ENCODE measurements at places on chromosomes 5 and 9. TPM values are rescaled to one million over a fixed set of nuclear protein-coding genes. Genes with fewer than 3 reads are reported as not detected.

DNA sequence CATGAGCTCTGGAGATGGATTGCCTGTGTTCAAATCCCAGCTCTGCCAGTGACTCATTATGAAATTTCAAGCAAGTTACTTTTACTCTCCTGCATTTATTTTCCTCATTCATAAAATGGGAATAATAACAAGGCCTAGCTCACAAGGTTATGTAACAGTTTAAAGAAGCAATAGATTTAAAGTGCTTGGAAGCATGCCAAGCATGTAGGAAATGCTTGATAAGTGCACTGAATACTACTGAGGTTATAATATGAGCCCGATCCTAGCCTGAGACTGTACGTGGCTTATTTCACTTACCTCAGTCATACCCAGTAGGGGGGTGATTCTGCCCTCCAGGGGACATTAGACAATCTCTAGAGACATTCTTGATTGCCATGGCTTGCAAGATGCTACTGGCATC, 734.1 kb upstream of the WWC1 start:
- H3K27ac ChIP-seq, result no peak overlapping the region
- H3K4me1 ChIP-seq, result no peaks in the 10 kb centered on the region
- H3K4me3 ChIP-seq, result no peak overlapping the region
- no peaks in the 10 kb centered on the region for H3K27me3 ChIP-seq
- H3K36me3 ChIP-seq, result no peaks in the 10 kb centered on the region
- no peak for DNase-seq

- no peak for DNase-seq
- no peaks in the 10 kb centered on the region for H3K36me3 ChIP-seq
- no peak overlapping the region for H3K4me3 ChIP-seq
- no peak overlapping the region for H3K27ac ChIP-seq
- no peaks in the 10 kb centered on the region for H3K27me3 ChIP-seq
Observed at GRCh38 chr9:16221366-16221765, 649.1 kb downstream of the BNC2 start.

DNA sequence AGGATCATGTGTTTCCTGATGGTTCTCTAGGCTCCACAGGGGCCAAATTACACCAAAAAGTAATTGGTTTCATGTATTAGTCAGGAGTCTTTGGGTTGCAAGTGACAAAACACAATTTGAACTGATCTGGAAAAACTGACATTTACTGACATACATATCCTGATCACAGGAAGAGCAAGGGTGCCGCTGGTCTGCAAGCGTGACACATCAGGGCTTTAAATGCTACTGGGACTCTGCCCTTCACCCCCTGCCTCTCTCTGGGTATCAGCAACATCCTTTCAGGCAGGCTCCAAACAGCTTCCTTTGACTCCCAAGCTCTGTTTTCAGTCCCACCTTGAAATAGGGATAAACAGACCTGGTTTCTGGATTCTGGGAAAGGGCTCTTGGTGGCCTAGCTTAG, 197.5 kb downstream of the PALM2AKAP2 start:
- H3K27ac ChIP-seq, result no peak overlapping the region
- H3K4me1 ChIP-seq, result peaks cover 6% of the 10 kb centered on the region
- DNase-seq, result no peak
- no peak overlapping the region for H3K4me3 ChIP-seq

DNA sequence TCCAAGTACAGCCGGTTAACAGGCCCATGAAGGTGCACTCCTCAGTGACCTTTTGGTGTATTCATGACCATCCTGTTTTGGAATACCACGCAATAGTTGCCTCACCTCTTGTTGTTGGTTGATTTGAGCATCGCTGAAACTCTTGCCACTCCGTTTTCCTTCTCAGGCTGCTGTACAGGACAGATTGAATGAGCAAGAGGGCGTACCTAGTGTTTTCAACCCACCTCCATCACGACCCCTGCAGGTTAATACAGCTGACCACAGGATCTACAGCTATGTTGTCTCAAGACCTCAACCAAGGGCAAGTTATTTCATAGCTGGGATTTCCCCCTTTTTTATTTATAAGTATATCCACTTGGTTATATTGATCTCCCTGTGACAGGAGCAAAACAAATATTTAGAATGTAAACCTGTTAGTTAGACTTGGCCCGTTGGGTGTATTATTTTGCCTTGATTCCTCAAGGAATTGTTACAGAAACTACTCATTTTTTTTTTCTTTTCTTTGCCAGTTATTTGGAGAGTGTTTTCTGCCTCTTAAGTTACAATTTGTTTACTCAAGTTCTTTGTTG, 38.1 kb downstream of the FAF2 start:
- H3K4me1 ChIP-seq, result no peaks in the 10 kb centered on the region
- DNase-seq, result no peak
- H3K27me3 ChIP-seq, result no peaks in the 10 kb centered on the region
- H3K27ac ChIP-seq, result no peak overlapping the region
- no peak overlapping the region for H3K4me3 ChIP-seq

- H3K4me1 ChIP-seq, result no peaks in the 10 kb centered on the region
- H3K27ac ChIP-seq, result no peak overlapping the region
- no peak for DNase-seq
- H3K27me3 ChIP-seq, result no peaks in the 10 kb centered on the region
- H3K4me3 ChIP-seq, result no peak overlapping the region
Observed at GRCh38 chr9:37382161-37382981, 40.1 kb upstream of the GRHPR start.

GRCh38 chr5:158751961-158752655, 347.6 kb downstream of the EBF1 start:
- no peak overlapping the region for H3K27ac ChIP-seq
- H3K27me3 ChIP-seq, result no peaks in the 10 kb centered on the region
- no peak overlapping the region for H3K4me3 ChIP-seq

GRCh38 chr9:126108240-126108639, 218.4 kb upstream of the MVB12B start:
- no peak overlapping the region for H3K27ac ChIP-seq
- no peaks in the 10 kb centered on the region for H3K4me1 ChIP-seq
- H3K36me3 ChIP-seq, result no peaks in the 10 kb centered on the region
- no peak overlapping the region for H3K4me3 ChIP-seq
- DNase-seq, result no peak

DNA sequence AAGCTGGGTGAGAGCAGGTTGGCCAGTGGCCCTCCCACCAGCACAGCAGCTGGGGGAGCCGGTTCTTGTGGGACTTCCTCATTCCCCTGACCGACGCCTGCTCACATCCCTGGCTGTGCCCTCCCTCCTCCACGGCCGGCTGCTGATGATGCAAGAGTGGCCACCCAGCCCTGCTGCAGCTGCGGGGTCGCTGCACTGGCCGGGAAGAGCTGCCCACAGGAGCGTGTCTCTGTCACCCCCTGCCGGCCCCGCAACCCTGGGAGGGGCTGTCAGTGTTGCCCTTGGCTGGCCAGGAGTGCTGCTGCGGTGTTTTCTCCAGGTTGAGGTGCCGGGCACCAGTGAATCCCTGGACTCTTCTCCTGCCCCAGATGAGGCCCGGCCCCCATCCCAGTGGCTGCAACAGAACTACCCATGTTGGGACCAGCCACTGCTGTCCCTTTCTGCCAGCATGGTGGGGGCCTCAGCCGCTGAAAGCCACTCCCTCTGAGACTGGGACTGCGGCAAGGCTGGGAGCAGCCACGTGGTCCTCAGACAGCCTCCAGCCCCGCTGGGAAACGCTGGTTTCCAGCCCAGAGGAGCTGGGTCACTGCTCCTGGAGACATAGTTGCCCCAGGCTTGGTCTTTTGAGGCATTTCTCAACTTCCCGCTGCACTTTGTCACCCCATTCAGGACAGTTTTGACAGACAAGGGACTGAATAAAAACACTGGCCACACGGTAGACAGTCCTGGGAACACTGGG, 739 bp downstream of the CARD9 start:
- H3K27me3 ChIP-seq, result no peaks in the 10 kb centered on the region
- no peaks in the 10 kb centered on the region for H3K4me1 ChIP-seq
- H3K36me3 ChIP-seq, result no peaks in the 10 kb centered on the region

GRCh38 chr5:73687357-73687756, 61.4 kb downstream of the ARHGEF28 start:
- H3K4me3 ChIP-seq, result no peak overlapping the region
- peaks cover 9% of the 10 kb centered on the region for H3K4me1 ChIP-seq
- no peaks in the 10 kb centered on the region for H3K36me3 ChIP-seq
- no peak for DNase-seq
- no peaks in the 10 kb centered on the region for H3K27me3 ChIP-seq
- no peak overlapping the region for H3K27ac ChIP-seq

DNA sequence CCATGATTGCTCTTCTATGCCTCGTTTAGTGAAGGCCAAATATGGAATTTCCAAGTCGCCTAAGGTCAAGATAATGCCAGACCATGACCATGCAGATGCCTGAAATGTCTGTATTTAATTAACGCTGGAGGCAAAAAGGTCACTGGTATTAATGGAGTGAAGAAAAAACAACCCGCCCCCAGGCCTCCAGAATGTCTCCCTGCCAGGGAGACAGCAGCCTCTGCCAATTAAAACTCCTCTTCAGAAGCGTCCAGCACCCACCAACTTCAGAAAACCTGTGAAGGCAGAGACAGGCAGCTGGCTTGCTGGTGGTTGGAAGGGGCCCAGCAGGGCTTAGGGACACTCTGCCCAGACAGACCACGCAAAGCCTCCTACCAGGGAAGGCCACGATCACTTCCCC, 94.4 kb downstream of the VAV2 start:
- no peaks in the 10 kb centered on the region for H3K36me3 ChIP-seq
- no peaks in the 10 kb centered on the region for H3K4me1 ChIP-seq
- no peak overlapping the region for H3K27ac ChIP-seq
- H3K4me3 ChIP-seq, result no peak overlapping the region

DNA sequence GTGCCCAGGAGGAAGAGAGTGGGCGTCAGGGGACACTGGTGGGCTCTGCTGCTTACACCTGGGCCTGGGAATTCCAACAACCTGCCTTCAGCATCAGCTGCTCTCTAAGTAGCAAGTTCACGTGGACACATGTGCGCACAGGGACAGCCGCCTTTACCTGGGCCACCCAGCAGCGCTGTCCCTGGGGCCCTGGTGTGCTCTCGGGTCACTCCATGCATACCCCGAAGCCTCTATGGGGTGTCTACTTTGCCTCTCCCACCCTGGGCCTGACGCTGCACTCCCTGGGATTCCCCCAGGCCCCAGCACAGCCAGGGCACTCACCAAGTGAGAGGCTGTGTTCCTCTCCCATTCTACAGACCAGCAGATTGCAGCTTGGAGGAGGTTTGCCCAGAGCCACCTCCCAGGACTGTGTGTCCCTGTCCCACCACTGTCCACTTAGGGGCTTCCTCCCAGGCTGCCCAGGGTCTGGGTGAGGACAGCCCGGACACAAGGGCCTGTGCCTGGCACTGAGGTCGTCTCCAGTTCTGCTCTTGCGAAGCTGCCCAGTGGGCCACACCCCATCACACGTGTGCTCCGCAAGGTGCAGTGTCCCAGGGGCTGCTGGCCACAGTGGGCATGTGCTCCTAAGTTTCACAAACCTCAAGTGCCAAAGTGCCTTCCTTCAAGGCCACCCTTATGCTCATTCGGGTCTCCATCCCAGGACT, 5.9 kb downstream of the NINJ1 start:
- peak overlapping the region; percentile 72 for H3K27ac ChIP-seq
- H3K4me3 ChIP-seq, result no peak overlapping the region
- peaks cover 26% of the 10 kb centered on the region for H3K36me3 ChIP-seq
- H3K4me1 ChIP-seq, result peaks cover 65% of the 10 kb centered on the region
- DNase-seq, result peak; percentile 0
- no peaks in the 10 kb centered on the region for H3K27me3 ChIP-seq

DNA sequence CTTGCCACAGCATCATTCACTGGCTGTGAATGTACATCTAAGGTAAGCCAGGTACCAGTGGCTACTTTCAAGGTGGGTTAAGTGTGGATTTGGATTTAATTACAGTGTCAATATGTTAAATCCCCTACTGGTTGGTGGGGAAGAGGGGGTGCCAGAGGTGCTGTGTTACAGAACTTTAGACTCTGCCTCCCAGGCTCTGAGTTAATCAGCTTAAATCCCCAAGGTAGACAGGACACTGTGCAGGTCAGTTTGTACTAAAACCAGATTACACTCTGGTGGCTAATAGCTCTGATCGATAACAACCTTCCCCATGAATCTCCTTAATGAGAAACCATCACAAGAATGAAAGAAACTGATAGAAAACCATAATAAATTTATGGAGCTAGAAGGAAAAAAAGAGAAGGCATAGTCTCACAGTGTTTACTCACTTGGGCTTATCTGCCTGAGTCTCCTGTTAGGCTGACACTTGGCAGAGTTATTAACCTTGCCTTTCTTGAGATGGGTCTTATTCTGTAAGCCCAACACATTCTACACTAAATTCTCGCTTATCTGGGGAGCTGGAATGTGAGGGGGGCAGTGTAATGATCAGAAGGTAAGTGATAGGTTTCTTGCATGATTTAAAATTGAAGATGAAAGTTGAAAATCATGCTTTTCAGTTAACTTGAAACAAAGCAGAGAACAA, 106.8 kb downstream of the LMNB1 start:
- H3K27ac ChIP-seq, result no peak overlapping the region
- H3K36me3 ChIP-seq, result no peaks in the 10 kb centered on the region
- H3K4me1 ChIP-seq, result no peaks in the 10 kb centered on the region
- H3K4me3 ChIP-seq, result no peak overlapping the region
- DNase-seq, result no peak

DNA sequence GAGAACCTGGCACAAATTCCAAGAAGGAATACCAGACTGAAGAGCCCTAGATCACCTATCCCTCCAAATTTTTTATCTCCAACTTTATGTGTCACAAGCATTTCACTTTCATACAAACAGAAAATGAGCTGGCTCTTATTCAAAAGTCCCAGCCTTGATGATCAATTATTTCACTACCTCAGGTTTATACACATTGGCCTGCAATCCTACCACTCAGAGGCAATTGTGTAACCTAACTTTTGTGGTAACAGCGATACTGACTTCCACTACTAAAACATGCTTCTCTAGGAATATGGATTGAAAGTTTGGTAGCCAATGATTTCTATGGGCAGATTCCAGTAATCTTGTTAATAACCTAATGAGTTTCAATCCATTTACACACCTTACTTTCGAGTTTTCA, 10.5 kb downstream of the RNF38 start:
- H3K36me3 ChIP-seq, result peaks cover 3% of the 10 kb centered on the region
- DNase-seq, result no peak
- H3K27me3 ChIP-seq, result no peaks in the 10 kb centered on the region
- H3K27ac ChIP-seq, result no peak overlapping the region
- H3K4me3 ChIP-seq, result no peak overlapping the region

- no peak overlapping the region for H3K27ac ChIP-seq
- no peaks in the 10 kb centered on the region for H3K36me3 ChIP-seq
- no peaks in the 10 kb centered on the region for H3K27me3 ChIP-seq
- peaks cover 24% of the 10 kb centered on the region for H3K4me1 ChIP-seq
- H3K4me3 ChIP-seq, result no peak overlapping the region
Observed at GRCh38 chr5:82327941-82328340, 49.8 kb upstream of the RPS23 start.

The SPACA9 gene
- 8.1 TPM for total RNA-seq

The MARCHF11 gene
- not detected for total RNA-seq

The NUP188 gene
- total RNA-seq, result 75.7 TPM

The GSN gene
- total RNA-seq, result 4,234 TPM

The SLC28A3 gene
- not detected for total RNA-seq

The QRFP gene
- not detected for total RNA-seq

The CDKN2A gene
- 4.1 TPM for total RNA-seq

The PLGRKT gene
- total RNA-seq, result 6.0 TPM

The RALGDS gene
- 30.3 TPM for total RNA-seq

The GABRP gene
- total RNA-seq, result not detected

The SLC22A5 gene
- 30.8 TPM for total RNA-seq

All from thoracic aorta (tissue), 2 donors.